D721Med (cell line): ENCODE measurements at places on chromosomes 12 and 14.

- DNase-seq = no peak
Measured at GRCh38 chr14:24337824-24338175, 2.0 kb downstream of the RIPK3 start.

DNA sequence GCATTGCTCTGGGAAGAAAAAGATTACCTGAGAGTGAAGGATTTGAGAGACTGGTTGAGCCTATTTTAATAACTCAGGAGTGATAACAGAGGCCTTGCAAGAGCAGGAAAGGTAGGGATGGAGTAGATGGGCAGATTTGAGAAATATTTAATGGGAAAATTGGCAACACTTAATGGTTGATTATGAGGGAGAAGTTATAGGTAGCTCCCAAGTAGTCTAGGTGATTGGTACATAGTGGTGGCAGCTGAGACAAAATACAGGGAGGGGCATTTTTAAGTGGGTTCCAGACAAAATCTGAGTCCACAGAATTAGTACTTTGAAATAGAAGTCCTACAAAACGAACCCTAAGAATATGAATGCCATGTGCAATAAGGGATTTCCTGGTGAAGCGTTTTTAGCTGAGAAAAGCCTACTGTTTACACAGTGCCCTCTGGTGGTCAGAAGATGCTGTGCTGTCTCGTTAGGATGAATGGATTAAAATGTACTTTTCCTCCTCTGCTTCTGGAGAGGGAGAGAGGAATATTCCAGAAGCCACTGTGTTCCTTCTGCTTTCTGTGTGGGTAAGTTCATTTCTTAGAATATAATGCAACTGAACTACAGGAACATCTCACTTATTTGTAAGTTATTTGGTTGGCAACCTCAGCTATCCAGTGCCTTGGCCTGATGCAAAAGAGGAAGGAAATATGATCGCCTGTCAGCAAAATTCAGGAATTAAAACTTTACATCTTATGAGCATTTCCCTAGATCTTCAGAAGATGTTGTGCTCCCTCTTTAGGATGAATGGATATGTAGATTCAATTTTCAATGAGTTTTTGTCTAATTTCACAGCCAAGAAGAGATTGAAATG lies 6.5 kb downstream of the ZBTB1 start:
- DNase-seq = no peak

DNA sequence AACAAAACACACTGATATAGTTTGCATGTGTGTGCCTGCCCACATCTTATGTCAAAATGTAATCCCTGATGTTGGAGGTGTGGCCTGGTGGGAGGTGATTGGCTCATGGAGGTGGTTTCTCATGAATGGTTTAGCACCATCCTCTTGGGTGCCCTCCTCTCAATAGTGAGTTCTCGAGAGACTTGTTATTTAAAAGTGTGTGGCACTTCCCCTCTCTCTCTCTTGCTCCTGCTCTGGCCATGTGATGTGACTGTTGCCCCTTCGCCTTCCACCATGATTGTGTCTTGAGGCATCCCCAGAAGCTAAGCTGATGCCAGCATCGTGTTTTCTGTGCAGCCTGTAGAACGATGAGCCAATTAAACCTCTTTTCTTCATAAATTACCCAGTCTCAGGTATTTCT lies 454.1 kb upstream of the DCN start:
- no peak for DNase-seq

- DNase-seq = no peak
Measured at GRCh38 chr14:100135073-100135472, 24.4 kb downstream of the DEGS2 start.

GRCh38 chr12:104620837-104621531 lies 164.2 kb downstream of the CHST11 start:
- DNase-seq = peak; percentile 42

DNA sequence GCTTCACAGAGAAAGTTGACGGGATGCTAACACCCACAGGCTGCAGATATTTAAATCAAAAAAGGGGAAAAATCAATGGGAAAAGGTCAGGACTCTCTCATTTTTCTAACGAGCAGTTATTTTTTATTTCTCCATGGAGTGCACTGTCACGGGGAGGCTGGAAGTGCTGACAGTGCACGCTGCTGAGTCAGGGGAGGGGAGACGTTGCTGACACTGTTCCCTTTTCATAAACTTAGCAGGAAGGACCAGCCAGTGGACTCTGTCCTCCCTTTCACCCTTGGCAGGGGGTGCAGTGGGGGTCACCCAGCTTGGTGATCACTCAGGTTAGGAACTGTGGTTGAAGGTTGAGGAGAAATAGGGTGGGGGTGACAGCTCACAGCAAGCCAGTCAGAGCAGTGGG lies 65.6 kb upstream of the FUT8 start:
- no peak for DNase-seq

DNA sequence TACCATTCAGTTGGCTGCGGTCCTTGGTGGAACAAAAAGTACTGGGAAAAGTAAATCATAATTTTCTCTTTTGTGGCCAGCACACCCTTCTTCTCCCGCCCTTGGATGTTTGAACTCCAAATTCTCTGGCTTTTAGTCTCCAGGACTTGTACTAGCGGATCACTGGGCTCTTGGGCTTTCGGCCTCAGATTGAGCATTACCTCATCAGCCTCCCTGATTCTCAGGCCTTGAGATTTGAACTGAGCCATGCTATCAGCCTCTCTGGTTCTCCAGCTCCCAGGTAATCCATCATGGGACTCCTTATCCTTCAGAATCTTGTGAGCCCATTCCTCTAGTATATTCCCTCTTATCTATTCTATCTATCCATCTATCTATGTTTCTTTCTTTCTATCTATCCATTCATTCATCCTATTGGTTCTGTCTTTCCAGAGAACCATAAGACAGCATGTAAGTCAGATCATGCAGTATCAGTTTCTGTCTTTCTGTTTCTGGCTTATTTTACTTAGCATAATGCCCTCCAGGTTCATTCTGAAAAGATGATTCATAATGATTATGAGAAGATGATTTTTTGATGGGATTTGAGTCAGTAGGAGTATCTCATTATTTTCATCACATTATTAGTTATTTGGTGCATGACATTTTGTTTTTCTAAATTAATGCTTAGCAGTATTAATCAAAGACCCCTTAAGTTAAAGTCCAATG lies 814.9 kb downstream of the LRFN5 start:
- no peak for DNase-seq

- no peak for DNase-seq
Measured at GRCh38 chr12:102511575-102511974, 31.2 kb upstream of the IGF1 start.

- DNase-seq = no peak
Measured at GRCh38 chr14:21711360-21711961, 37.8 kb upstream of the OR4E1 start.

DNA sequence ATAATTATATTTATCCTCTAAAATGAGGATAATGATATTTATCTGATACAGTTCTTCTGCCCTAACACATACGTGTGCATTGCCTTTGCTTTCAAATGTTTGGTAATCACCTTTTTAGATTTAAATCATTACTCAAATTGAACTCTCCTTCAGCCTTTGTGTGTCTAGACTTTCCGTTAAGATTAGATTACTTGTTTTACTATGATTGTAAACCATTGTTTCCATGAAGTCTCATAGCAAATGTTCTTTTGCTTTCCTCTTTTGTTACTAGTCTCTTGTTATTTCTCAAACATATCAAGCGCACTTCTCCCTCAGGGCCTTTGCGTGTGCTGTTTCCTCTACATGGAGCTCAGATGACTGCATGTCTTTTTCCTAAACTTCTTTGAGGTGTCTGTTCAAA lies 63.7 kb downstream of the ETV6 start:
- no peak for DNase-seq

GRCh38 chr12:65449400-65449799 lies 170.9 kb downstream of the MSRB3 start:
- no peak for DNase-seq
